NCI-H446 (cell line): ENCODE measurements at places on chromosomes 7 and 10.

- DNase-seq, result no peak
Observed at GRCh38 chr10:92142512-92142911, 148.4 kb downstream of the CPEB3 start.

DNA sequence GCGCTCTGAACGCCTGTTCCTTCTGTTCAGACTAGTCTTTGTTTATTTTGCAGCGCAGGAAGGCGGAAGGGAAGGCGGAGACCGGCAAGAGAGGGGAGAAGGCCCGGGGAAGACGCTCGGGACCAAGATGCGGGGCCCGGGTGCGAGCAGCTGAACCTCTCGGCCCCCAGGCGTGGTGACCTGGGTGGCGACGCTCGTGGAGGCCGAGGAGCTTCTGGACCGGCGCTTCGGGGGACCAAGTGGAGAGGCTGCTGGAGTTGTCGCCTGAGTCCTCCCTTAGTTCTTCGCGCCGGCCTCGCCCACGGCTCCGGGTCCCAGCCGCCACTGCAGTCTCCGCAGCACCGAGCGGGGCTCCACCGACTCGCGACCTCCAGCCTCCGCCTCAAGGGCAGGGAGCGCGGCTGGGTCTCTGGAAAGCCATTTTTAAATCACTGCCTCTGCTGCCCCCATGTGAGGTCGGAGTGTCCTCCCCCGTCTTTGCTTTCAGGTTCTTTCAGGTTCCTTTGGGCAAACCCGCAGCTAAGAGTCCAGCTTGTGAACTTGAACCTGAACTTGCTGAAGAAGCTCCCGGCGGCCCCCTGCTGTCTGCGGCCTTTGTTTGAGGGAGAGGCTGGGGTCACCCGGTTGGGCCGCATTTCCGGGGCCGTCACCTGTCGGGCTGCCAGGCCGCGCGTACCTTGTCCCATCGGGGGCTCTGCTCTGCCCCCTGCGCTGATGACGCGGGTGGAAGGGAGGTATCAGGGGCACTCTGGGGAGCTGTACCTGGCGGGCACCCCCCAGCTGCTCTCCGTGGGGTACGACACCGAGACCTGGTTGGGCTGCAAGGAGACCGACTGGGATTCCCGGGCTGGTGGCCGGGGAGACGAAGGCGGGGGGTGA lies 136.0 kb downstream of the KIF20B start:
- no peak for DNase-seq

- no peak for DNase-seq
Observed at GRCh38 chr10:103814626-103815370, 40.6 kb downstream of the SH3PXD2A start.

DNA sequence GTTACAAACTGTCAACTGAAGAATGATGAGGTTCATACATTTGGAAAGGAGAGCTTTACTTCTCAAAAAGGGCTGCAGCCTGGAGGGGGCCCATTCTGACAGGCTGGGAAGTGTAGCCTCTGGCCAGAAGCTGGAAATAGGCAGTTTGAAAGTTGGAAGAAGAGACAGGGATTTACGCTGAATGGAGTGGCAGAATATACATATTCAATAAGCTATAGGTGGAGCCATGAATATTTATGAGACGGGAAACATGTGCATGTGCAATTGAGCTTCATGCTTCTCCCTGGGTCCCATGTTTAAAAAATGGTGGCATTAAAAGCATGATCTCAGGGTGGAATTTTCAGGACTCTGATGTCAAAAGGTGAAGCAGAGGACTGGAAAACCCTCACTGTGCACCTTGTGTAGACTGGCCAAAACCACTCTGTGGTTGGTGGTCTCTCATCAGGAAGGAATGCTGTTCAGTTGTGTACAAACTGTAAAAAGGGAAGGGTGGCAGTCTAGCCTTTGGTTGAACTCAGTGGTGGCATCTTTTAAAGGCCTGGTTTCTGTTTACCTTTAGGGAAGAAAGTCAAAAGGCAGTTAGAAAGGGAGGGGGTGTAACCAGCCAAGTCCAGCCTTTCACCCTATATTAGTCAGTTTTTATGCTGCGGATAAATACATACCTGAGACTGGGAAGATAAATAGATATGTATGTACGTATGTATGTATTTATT lies 7.2 kb upstream of the ACTR3B start:
- no peak for DNase-seq

- DNase-seq, result no peak
Observed at GRCh38 chr7:50738932-50739331, 43.8 kb downstream of the GRB10 start.

GRCh38 chr7:151728286-151728660 lies 148.6 kb downstream of the PRKAG2 start:
- DNase-seq, result no peak

- peak; percentile 84 for DNase-seq
Observed at GRCh38 chr7:24769851-24770250, 12.6 kb upstream of the GSDME start.
